ENCODE measurements at places on chromosomes 6 and 20. TPM values are rescaled to one million over a fixed set of nuclear protein-coding genes. Genes with fewer than 3 reads are reported as not detected.

Gene MYCT1
- total RNA-seq, result 8.0 TPM

Gene GATA5
- not detected for total RNA-seq

Gene CTAGE9
- total RNA-seq, result not detected

Gene PLN
- 213 TPM for total RNA-seq

Data from gastrocnemius medialis (tissue), 4 donors.